Activated CD4-positive, alpha-beta T cell treated with anti-CD3 and anti-CD28 coated beads, Interleukin-2, amount 10 ng/mL, durations not matched to agents 7 days and 5 days (primary cell): ENCODE measurements at places on chromosomes 4 and X. TPM values are rescaled to one million over a fixed set of nuclear protein-coding genes. Genes with fewer than 3 reads are reported as not detected.

DNA sequence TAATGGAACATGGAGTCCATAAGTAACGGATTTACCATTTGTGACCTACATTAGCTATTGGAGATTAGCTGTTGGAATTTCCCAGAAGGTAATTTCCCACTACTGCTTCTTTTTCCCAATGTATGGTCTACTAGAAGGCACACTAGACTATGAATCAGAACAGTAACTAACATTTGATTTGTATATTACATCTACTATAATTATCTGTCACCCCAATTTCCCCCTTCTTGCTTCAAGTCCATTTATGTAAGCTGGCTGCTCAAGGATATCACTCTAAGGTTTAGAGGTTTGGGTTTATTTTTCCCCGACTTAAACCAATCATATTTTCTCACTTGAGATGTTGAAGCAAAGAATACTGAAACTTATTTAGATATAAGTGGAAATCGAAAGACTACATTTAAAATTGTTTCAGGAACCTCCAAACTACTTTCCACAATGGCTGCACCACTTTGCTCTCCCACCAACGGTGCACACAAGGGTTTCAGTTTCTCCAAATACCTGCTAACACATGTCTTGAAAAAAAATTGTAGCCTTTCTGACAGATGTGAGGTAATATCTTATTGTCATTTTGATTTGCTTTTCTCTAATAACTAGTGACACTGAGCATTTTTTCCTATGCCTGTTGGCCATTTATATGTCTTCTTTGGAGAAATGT, 33.3 kb upstream of the H2AZ1 start:
- no peak for DNase-seq

The GAGE13 gene
- not detected for total RNA-seq

- no peak for DNase-seq
These were observed 128.7 kb downstream of the FHIP1A start for GRCh38 chr4:151537687-151538086.

GRCh38 chr4:82528868-82529267, 32.9 kb downstream of the TMEM150C start:
- DNase-seq, result no peak

- no peak for DNase-seq
These were observed 54.3 kb downstream of the IGFBP7 start for GRCh38 chr4:57055886-57056285.

- no peak for DNase-seq
These were observed 77.1 kb upstream of the ATXN3L start for GRCh38 chrX:13396924-13397323.

DNA sequence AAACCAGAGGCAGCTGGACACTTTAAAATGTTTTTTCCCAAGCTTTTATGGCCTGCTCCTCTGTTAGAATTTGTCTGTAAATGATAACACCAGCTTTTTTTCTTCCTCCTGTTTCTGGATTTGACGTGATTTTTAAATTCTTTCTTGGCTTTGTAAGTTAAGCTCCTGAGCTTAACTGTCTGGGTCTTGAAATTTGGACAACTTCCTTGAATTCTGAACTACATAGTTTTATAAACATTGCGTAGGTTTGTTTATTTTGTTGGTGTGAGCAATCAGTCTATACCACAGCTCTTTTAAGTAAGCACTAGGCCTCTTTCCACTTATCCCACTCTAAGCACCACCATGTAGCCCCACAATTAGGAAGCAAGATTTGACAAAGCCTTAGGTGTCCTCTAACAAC, 144.4 kb upstream of the GUCY1A1 start:
- no peak for DNase-seq

The NKX3-2 gene
- total RNA-seq, result not detected

- DNase-seq, result no peak
These were observed 15.3 kb downstream of the INTU start for GRCh38 chr4:127648061-127648460.

DNA sequence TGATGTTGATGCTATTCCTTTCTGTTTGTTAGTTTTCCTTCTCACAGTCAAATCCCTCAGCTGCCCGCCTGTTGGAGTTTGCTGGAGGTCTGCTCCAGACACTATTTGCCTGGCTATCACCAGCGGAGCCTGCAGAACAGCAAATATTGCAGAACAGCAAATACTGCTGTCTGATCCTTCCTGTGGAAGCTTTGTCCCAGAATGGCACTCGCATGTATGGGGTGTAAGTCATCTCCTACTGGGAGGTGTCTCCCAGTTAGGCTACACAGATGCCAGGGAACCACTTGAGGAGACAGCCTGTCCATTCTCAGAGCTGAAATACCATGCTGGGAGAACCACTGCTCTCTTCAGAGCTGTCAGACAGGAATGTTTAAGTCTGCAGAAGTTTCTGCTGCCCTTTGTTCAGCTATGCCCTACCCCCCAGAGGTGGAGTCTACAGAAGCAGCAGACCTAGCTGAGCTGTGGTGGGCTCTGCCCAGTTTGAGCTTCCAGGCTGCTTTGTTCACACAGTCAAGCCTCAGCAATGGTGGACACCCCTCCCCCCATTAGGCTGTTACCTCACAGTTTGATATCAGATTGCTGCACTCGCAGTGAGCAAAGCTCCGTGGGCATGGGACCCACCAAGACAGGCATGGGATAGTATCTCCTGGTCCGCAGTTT, 74.9 kb downstream of the SPIN3 start:
- DNase-seq, result no peak

- DNase-seq, result no peak
These were observed 15.0 kb downstream of the BST1 start for GRCh38 chr4:15717657-15718416.

- DNase-seq, result no peak
These were observed 53.1 kb downstream of the HOPX start for GRCh38 chr4:56627985-56628384.

GRCh38 chrX:11557120-11557519, 108.6 kb downstream of the ARHGAP6 start:
- no peak for DNase-seq

DNA sequence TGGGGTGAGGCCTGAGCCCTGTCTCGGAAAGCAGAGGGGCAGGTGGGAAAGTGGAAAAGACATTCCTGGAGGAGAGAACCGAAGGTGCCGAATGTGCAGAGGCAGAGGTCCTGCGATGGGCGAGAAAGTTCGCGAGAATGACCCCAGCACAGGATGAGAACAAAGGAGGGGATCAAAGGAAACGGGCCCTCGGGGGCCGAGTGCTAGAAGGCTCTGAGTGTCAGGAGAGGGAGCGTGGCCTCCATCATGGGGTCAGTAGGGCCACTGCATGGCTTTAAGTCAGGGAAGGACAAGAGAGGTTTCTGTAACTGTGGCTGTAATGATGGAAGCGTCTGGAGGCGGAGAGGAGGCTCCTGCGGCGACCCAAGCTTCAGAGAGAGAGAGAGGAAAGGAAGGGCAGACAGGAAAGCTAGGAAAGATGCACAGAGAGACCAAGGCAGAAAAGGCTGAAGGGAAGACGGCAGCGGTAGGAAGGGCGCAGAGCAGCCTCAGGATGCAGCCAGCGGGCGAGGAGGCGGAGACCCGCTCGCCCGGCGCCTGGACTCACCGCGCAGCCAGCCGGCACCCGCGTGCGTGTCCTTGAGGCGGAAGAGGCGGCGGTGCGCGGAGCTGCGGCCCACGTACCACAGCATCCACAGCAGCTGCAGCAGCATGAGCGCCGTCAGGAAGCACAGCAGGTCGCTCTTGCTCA, 669 bp downstream of the OTOP1 start:
- DNase-seq, result no peak

The MAP7D2 gene
- total RNA-seq, result 0.21 TPM

DNA sequence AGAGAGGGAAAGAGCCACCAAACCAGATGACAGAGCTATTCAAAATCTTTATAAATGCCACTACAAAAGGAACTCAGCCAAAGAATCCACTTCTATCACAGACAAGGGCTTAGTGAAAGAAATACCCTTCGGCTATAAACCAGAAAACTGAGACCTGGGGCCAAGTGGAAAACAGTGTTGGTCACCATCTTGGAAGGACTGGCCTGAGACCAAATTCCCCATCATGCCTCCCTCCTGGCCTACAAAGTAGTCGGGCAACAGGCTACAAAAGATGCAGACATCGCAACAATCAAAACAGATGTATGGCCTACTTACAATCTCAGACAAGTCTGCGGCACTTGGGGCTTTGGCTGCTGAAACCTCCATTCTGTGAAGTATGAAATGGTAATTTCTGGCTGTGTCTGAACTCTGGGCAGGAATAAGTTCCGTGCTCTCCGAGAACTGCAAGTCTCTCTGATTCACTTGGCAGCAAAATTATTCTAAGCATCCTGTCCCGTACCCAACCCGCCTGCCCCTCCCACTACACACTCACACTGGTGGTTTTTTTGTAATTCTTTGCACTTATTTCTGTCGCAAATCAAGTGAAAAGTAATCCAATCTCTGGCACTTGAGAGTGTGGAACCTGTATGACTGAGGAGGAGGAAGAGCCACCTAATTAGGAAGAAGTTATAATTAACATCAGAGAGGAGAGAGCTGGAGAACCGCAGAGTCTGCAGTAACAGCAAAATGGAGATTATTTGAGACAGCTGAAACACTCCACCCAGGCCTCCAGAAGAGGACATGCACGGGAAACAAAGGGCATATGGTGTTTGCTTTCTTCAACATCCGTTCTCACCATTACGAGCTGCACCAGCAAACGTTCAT, 87.8 kb downstream of the SH3KBP1 start:
- peak; percentile 54 for DNase-seq

GRCh38 chr4:95232358-95233156, 316.2 kb downstream of the UNC5C start:
- DNase-seq, result no peak

GRCh38 chrX:23066588-23067281, 67.0 kb downstream of the DDX53 start:
- DNase-seq, result no peak

DNA sequence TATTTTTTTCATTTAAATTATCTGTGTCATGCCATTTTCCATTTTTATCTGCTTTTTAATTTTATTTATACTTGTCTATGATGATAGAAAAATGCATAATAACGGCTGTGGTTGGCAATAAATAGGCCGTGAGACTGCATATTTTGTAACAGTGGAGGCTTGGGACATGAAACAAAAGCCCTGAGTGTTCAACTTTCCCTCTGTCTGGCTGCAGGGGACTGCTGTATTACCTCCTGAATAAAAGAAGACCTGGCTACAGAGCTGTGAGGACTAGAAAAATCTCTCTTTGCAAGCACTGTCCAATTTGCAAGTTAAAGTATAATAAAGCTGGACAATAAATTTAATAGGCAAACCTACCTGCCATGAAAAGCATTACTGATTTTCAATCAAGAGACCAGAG, 82.1 kb downstream of the MAGEB10 start:
- DNase-seq, result no peak

DNA sequence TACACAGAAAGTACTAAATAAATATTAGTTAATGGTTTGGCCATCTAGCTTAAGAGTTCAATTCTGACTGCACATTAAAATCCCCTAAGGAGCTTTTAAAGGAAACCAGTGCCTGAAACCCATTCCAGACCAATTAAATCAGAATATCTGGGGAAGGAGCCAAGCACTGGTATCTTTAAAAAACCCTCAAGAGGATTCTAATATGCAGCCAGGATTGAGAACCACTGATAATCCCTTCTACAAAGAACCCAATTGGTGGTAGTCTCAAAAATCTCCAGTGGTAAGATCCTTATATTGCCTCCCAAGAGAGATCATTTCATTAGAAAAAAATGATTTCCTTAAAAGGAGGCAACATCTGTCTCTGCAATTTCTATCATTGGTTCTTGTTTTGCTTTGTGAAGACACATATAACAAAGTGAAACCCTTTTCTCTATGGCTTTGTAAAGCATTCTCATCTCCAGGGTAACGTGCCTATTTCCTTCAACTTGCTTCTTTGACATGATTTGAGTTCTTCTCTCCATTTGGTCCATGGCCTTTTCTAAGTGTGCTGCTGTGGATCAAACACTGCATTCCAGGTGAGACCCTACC, 3.5 kb downstream of the GPR34 start:
- no peak for DNase-seq

DNA sequence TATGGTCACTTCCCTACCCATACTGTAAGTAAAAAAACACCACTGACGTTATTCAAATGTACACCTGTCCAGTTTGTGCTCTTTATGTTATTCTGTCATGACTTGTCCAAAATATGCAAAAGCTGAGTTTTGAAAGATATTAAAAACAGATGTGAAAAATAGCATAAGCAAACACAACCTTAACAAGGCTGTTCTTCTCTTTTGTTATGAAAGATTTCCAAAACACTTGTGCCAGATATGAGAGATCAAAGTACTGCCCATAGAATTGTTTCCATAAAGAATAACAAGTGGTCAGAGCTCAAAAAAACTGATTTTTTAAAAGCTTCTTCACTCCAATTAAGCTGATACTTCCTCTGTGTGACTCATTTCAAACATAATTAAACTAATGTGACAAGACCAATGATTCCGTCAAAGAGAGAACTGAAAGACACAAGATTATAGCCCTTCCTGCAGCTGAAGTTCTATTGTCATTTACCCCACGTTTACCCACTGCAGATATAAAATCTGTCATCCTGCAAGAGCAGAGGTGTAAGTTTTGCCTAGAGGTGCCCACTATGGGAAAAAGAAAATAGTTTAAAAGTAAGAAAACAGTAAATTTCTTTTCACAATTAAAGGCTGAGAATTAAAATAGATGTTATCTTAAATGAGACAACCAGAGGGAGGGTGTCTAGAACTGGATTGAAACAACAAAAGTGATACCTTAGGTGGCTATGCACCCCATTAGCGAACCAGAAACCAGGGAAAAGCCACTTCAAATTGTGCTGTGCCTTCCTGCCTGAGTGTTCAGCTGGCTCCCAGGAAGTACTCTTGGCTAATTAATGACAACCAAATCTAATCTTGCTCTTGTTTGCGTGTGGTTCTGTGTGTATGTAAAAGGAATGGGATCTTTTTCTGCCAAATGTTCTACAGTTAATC, 30.1 kb downstream of the RASSF6 start:
- no peak for DNase-seq

The MAGEA12 gene
- not detected for total RNA-seq

DNA sequence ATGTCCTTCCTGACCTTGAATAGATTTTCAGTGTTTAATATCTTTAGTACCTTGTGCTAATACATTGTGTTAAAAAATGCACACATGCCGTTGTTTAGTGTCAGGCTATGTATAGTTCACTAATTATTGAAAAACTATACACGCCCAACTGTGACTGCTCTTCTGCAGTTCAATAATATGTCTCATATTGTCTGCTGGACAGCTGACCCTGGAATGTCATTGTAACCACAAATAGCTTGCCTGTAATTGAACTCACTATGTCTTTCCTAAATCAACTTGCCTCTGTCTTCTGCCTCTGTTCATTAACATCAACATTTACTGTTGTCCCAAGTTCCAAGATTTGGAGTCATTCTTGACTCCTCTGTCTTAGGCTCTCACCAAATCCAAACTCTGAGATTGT, 114.5 kb downstream of the TMA16 start:
- no peak for DNase-seq

DNA sequence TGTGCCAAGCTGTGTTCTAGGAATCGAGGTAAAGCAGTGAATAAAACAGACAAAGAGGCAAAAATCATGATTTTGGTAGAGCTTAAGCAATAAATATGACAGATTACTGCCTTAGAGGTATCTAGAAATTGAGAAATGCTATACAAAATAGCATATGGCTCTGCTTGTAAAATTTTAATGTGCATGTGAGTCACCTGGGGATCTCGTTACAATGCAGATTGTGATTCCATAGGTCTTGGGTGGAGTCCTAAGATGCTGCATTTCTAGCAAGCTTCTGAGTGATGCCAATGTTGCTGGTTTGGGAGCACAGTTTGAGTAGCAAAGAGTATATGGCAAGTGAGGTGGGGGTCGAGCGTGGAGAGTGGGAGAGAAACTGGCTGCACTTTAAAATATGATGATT, 697.3 kb upstream of the MAGEB2 start:
- DNase-seq, result no peak

The SPANXD gene
- not detected for total RNA-seq

The SATL1 gene
- total RNA-seq, result not detected

- no peak for DNase-seq
These were observed 35.7 kb downstream of the FRAS1 start for GRCh38 chr4:78092850-78093249.

The SGMS2 gene
- total RNA-seq, result 0.46 TPM
